ENCODE measurements at places on chromosomes 13 and 19.
A peak's percentile ranks its signal among the peaks of the same experiment; 100 is the strongest.

GRCh38 chr13:45200701-45201232, at the start of gene KCTD4:
TSS of gene KCTD4 (minus strand) at chr13:45201045. CDS start at chr13:45194567, 6,478 bp downstream.
- DNase-seq: no peak

DNA sequence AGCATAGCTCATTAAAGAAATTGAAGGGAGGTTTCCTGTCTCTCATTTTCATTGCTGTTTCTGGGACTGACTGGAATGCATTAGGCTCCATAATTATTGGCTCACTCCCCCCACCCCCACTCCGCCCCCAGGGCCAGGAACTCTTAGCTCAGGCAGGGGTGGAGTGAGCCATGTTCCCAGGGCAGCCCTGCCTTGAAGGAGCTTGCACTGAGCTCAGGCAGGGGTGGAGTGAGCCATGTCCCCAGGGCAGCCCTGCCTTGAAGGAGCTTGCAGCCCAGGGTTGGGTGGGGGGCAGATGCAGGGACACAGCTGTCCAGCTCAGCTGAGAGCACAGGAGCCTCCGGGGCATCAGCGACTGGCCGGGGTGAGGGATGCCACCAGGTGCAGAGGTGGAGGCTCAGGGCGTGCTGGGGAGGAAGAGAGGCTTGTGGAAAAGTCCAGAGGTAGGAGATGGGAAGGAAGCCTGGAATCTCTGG, 39.1 kb upstream of the TFDP1 start:
- DNase-seq: no peak

- DNase-seq: no peak
These were observed 16.6 kb downstream of the PLK5 start for GRCh38 chr19:1540365-1540925.

DNA sequence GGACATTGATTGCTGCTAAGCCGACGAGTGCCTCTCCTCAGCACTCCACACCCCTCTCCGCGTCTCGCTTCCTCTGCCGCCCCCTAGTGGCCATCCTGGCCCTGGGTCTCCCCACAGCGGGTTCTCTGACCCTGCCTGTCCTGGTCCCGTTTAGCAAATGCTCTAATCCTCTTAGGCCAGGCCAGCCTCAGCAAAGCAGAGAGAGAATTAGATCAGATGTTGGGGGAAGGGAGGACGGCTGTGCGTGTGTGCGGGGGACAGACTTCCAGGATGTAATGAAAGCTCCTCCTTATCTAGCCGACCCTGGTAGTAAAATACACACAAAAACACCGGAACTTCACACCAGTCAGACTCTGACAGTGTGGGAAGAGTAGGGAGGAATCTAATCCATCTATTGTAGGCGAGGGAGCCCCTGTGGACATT, 4.5 kb downstream of the TPRX2 start:
- DNase-seq: peak; percentile 73

- no peak for DNase-seq
These were observed 3.4 kb upstream of the TGFB1 start for GRCh38 chr19:41356984-41357739.

DNA sequence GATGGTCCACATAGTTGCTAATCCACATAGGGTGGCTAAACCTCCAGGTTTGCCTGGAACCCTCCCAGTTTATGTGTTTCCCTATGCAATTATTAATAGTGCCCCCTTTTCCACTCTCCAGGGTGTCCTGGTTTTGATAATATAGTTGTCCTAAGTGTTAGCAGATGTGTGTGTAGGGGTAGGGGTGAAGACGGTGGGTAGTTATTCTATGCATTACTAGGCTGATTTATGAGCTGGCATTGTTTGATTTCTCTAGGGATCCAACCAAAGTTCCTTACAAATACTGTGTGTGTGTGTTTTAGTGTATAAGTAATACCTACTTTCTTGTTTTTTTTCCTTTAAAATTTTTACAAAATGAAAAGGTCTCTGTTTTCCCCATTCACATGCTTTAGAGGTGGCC, 21.1 kb downstream of the GTF2F2 start:
- no peak for DNase-seq

DNA sequence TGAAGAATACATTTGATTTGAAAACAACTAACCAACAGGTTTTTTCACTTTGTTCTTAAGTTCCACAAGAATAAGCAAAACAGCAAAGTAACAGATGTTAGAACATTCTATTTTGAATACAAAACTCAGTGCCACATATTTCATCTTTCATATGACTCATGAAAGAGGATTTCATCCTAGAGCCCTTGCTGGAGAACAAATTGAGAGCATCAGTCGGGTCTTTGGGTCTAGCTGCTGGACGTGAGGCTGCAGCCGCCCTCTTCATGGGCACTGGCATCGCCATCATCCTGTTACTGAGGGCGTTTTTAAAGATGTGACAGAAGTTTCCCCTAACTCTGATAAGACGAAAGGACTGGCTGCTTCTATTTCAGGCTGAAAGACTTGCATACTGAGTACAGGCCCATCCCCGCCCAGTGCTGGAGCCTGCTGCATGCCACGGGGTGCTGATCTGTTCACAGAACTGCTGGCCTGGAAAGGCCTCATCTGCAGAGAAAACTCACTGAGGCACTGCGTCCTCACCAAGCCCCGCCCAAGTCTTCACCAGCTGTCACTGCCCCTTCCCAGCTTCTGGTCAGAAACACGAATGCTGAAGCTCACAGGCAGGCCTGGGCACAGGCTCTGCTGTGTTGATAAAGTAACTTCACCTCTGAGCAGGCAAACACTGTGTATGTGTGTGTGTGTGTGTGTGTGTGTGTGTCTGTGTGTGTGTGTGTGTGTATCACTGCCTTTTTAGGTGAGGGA, 101.4 kb downstream of the TUBGCP3 start:
- DNase-seq: no peak

- DNase-seq: no peak
These were observed 239.0 kb downstream of the GGACT start for GRCh38 chr13:100349594-100349993.

DNA sequence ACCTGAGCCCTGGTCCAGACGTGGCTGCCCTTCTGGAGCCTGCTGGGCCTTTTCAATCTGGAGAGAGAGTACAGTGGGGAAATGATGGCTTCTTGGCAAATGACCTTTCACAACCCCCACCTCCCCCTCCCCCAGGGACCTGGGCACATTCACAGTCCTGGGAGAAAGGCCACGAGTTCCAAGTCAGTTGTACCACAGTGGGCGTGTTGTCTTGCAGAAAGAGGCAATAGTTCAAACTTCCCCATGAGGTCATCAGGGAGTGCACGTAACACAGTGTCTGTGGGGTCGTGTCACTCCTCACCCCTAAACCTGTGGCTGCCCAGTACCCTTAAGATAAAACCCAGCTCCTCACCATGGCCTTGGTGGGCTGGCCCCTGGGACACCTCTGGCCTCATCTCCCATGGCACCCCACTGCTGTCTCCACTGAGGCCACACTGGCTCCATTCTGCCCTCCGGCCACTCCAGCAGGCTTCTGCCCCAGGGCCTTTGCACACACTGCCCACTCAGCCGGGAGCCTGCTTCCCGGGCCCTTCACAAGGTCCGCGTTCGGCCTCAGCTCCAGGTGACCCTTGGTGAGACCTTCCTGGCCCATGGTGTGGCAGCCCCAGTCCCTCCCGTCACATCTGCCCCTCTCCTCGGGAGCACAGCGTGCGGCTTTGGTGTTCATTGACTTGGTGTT, 13.3 kb downstream of the PLIN4 start:
- no peak for DNase-seq

DNA sequence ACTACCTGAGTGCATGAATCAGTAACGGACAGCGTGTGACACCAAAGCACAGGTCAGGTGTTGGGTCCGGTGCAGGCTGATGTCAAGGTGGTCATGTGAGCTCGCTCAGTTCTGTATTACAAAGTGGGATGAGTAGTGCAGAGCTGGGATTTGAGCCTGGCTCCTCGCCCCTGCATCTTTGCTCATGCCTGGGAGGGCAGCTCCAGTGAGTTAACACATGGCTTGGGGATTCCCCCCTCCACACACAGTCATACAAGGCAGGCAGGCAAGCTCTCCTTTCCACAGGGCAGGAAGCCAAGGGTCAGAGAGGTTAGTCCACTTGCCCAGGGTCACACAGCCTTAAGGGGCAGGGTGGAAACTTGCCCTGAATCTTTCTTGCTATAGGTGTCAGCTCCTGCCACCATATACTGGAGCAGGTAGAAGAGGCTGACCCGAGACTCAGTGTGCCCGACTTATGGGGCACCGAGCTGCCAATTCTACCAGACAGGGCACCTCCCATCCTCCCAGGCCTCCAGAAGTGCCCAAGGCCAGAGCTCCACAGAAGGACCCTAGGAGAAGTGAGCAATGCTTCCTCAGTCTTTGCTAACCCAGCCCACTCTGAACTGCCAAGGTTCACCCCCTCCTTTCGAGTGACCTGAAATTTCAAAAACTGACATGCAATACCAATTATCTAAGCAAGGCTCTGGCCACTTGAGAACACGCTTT, 35.4 kb downstream of the ZNF787 start:
- DNase-seq: no peak

- no peak for DNase-seq
These were observed 30.6 kb upstream of the ATP1A3 start for GRCh38 chr19:42024622-42025111.

GRCh38 chr13:51066091-51066831, 44.8 kb downstream of the C13orf42 start:
- no peak for DNase-seq

GRCh38 chr19:45340232-45340898, at the start of gene KLC3:
TSS of gene KLC3 (plus strand) at chr19:45340750. CDS start at chr19:45345542, 4,792 bp downstream.
- DNase-seq: peak; percentile 31

DNA sequence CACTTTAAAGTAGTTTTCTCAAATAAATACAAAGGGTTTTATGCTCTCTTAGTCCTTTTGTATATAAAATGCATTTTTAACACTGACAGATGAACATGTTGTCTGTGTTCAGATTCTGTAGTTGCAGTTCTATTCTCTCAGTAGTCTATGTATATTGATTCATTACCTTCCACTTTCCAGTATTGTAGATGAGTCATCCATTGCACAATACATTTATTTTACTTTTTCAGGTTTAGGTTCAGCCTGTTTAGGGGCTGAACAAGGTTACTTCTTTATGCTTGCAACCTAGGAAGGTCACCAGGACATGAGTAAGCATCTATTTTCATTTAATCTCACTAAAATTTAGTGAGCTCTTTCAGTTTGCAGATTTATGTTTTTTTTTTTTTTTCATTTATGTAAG, 173.6 kb downstream of the NALCN start:
- DNase-seq: no peak

- DNase-seq: no peak
These were observed 13.7 kb downstream of the RRAS start for GRCh38 chr19:49626226-49626625.

DNA sequence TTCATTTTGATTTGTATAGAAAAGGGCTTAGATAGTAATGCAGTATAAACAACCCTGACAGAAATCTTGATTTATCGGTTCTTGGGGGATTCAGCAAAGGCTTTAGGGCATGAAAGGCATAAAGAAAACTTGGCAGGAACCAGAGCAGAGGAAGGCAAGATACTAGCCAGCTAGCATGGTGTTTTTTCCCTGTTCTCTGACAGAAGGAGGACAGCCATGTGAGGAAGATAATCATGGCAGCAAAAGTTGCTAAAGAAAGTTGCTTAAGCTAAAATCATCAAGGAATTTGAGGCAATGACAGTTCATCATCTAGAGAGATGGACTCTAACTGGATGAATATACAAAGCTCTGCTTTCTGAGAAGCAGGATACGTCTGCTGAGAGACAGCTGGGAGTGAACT, 294.1 kb downstream of the KCNRG start:
- DNase-seq: no peak

- no peak for DNase-seq
These were observed 36.8 kb downstream of the INSR start for GRCh38 chr19:7257148-7258040.

DNA sequence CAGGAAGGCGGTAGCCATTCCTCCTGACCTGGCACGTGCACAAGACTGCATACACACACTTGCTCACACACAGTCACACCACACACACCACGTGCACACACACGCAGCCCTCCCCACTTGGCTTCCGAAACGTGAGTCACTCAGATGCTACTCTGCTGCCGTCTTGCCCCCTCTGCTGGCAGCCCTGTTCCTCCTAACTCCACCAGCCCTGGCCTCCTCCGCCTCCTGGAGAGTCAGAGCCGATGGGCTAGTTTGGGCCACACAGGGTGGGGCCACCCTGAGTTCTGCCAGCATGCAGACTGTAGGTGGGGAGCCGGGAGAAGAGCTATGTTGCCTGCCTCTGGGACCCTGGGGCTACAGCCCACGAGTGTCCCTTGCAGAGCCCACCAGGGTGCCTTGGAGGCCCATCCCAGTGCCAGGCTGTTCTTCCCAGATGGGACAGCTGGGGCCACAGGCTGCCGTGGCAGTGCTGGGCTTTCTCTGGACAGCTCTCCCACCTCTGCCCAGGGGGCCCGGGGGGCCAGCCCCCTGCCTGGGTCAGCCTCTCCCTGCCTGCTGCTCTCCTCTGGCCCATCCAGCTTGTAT, 12.1 kb downstream of the PIN1 start:
- DNase-seq: no peak

GRCh38 chr19:46426506-46427162, 2.1 kb downstream of the PNMA8C start:
- DNase-seq: no peak

- DNase-seq: peak; percentile 30
These were observed 11.0 kb upstream of the BBC3 start for GRCh38 chr19:47241919-47242577.

- no peak for DNase-seq
These were observed 4.0 kb upstream of the NFIC start for GRCh38 chr19:3362217-3362906.

DNA sequence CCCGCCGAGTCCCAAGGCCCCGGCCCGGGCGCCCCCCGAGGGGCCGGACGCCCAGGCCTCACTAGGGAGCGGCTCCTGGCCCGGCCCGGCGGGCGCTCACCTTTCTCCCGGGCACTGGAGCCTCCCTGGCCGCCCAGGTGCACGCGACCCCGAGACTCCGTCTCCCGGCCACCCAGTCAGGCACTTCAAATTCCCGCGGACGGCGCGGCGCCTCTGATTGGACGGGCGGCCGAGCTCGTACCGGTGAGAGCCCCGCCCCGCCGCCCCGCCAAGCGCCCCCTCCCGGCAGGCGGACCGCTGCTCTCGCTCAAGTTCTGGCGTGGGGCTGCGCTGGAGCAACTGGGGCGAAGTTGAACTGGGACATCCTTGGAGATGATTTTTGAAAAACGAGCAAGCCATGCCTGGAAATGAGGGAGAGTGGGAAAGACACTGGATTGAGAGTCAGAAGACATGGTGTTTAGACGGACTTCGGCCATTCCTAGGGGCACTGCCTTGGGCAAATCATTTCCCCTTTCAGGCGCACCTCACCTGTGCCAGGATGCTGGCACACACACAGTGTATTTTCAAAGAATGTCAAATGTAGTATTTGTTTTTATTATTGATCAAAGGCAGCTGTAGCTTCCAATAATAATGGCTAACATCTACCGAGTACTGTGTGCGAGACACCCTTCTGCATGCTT, 485.3 kb downstream of the UQCRFS1 start:
- DNase-seq: no peak

DNA sequence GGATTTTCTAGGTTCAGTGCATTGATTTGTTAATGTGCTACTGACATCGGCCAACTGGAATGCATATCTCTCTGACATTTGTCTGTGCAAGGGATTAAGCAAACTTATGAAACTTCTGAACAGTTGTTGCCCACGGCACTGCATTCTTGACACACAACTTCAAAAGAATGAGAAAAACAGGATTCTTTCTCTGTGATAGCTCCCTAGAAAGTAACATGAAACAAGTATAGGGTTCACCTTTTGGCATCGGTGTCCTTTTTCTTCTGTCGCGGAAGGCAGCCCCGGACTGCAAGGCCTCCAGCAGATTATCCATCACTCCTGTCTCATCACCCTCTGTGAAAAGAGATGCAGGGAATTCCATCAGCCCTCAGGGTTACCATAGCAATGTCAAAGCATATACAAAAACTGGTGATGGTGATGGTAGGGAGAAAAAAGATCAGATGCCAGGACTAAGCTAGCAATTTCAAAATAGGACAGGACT, 389.2 kb downstream of the DIAPH3 start:
- no peak for DNase-seq

GRCh38 chr19:1749373-1750342, 3.6 kb upstream of the ONECUT3 start:
- no peak for DNase-seq

Data from stimulated activated naive CD4-positive, alpha-beta T cell (primary cell).